Renal pelvis (tissue), 12 donors: ENCODE measurements at places on chromosomes 3 and 15.

- no peak for DNase-seq
These were observed 141.6 kb upstream of the ARHGEF26 start for GRCh38 chr3:153979418-153980251.

- no peak for DNase-seq
These were observed 695 bp downstream of the RPL32 start for GRCh38 chr3:12840591-12841148.

- no peak for DNase-seq
These were observed 2.5 kb downstream of the MPI start for GRCh38 chr15:74892313-74892712.

- no peak for DNase-seq
These were observed 12.6 kb upstream of the APH1B start for GRCh38 chr15:63264688-63265293.

DNA sequence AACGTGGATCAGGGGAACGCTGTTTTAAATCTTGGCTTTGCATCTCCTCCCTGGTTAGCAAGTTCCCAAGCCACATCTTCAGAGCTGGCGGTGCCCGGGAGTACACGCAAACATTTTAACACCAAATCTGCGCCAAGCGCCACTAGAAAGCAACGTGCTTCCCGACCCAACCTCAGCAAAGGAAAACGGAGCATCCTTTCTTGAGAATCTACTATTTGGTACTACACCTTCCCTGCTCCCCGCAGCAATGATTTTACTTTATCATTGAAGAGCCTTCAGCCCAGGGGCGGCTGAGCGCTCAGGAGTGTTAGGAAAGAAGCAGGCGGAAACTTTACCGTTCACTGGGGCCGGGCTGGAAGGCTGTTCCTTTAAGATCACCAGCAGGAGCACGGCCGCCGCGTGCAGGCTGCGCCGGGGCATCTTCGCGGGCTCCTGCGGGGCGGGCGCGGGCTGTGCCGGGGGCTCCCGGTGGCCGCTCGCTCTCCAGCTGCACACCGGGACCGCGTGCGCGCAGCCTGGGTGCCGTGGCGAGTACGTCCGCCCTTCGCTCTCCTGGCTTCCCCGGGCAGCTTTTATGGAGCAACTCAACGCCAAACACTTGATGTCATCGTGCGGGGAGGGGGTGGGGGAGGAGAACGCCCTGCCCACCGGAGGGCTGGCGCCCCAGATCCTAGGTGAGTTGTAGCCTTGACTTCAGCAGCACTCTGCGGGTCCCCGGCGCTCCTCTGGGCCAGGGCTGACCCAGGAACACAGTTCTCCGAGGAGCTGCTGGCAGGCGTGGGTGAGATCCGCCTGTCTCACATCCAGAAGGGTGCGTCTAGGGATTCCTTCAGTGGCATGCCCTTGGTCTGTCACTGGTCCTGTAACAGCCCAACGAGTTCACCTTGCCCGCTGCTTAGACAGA, at the start of gene CA12:
Gene CA12 (minus strand): TSS at position 546 of the 904 bp plus-strand sequence. CDS start 126 bp downstream, at position 420.
- DNase-seq: no peak

DNA sequence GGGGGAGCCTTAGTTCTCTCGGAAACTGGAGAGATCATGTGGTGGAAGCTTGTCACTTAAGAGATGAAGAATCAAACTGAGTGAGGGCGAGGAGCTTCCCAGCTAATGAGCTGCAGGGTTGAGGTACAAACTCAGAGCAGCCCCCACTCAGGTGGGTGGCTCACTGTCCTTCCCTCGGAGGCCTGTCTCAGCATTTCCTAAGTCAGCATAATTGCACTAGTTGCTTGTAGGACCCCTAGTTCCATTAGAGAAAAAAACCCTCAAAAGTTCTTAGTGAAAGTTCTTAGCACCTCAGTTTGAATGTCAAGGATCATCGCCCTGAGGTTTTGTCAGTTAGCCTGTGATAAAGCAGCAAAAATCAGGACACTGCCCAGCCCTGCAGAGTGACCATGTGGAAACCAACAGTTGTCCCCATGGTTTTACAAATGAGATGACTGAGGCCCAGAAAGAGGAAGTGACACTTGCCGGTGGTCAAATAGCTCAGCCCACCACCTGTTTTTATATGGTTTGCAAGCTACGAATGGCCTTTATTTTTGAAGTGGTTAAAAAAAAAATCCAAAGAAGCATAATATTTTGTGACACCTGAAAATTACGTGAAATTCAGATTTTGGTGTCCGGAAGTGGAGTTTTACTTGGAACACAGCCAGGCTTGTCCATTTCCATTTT, 11.9 kb downstream of the SMAD6 start:
- DNase-seq: no peak

- no peak for DNase-seq
These were observed 382.5 kb upstream of the TPRG1 start for GRCh38 chr3:188789251-188789650.

DNA sequence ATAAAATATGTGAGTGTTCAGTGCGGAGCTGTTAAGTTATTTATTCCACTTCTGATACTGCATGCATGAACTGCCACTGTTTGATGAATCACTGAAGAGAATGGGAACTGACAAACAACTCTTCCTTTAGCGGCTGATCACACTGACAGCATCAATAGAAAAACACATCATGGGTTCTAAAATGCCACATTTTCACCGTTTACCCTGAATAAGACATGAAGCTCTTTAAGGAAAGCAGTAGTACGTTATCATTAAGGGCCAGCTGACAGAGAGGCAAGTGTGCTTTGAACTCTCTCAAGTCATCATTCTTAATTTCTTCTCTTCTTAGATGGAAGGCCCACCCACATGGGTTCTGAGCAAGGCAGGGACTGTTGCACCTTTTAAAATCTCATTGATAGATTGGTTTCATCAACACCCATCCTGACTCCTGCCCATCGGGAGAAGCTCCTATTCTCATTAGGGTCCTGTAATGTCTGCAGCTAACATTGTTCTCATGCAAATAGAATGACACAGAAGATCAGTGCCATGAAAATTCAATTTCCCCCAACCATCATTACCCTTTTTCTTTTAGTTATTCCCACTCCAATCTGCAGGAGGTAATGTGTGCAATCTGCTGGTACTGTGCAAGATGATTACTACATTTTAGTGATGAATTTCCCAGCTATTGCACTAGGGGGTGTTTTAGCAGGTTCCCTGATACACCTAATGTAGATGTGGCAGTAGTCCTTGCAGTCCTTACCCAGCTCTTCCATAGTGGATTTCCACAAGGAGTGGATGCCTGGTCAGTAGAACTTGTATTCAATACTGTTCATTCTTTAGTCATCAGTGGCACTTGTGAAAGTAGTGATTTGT, 119.1 kb downstream of the ROBO2 start:
- DNase-seq: no peak

DNA sequence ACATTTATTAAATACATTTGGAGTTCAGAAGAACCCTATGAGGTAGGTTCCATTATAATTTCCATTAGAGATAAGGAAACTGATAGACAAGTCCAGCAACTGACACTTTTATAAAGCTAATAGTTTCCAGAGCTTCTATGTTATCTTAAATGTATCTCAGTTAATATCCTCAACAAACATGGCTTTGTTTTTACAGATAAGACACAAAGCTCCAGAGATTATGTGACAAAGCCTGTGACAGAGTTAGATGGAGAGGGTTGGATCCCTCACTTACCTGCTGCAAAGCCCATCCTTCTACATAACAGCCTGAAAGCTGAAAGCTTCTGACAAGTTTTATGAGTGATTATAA, 473 bp upstream of the COMMD2 start:
- no peak for DNase-seq

GRCh38 chr3:118742760-118743159, 291.9 kb downstream of the IGSF11 start:
- no peak for DNase-seq

- DNase-seq: no peak
These were observed 285.7 kb downstream of the LRTM1 start for GRCh38 chr3:54642147-54642546.

GRCh38 chr3:173008978-173009377, 132.1 kb downstream of the SPATA16 start:
- DNase-seq: no peak
